Right lobe of liver (tissue), 6 donors: ENCODE measurements at places on chromosomes 6 and 20.

GRCh38 chr20:2101865-2102584, 398 bp downstream of the STK35 start:
- H3K27ac ChIP-seq, result peak overlapping the region; percentile 100
- DNase-seq, result peak; percentile 96
- no peaks in the 10 kb centered on the region for H3K36me3 ChIP-seq
- H3K4me1 ChIP-seq, result no peaks in the 10 kb centered on the region

DNA sequence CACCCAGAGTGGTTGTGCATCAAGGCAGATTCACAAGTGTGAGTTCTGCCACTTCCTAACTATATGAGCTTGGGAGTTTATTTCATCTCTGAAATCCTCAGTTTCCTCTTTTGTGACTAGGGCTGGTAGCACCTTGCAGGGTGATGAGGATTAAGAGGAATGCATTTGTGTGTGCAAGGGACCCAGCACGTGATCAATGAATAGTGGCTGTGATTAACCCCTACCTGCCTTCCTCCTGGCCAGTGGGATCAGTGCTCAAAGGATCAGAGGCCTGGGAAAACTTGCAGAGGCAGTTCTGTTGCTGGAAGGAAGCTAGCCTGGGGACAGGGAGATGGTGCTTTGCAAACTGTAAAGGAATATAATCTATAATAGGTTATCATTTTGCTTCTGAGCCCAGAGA, 7.3 kb downstream of the SDC4 start:
- peaks cover under 1% of the 10 kb centered on the region for H3K36me3 ChIP-seq
- H3K4me1 ChIP-seq, result peaks cover 55% of the 10 kb centered on the region
- peak overlapping the region; percentile 99 for H3K27ac ChIP-seq
- no peaks in the 10 kb centered on the region for H3K27me3 ChIP-seq

DNA sequence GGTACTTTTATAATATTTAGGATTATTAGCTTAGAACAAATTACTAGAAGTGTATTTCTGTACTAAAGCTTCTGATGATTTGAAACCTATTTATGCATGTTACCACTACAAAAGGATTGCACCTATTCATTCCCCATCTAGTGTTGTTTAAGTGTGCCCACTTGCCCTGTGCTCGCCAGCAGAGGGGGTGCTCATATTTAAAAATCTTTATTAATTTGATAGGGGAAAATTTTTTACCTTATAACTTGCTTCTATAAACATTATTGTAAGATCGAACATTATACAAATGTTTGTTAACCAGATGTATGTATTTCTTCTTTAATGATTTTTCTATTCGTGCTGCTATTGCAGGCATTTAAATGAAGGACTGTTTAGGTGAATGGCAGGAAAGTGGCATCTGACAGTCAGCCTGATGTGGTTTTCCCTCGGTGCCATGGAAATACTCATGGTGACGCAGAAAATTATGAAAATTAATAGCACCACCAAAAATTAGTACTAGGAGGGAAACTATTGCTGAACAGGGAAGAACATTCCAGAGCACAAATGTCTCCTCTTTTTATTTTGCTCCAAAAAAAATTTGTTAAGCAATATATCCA, 44.1 kb upstream of the FNDC1 start:
- no peaks in the 10 kb centered on the region for H3K4me1 ChIP-seq
- H3K36me3 ChIP-seq, result no peaks in the 10 kb centered on the region
- no peak for DNase-seq
- no peaks in the 10 kb centered on the region for H3K27me3 ChIP-seq
- no peak overlapping the region for H3K4me3 ChIP-seq

GRCh38 chr6:164164876-164165275, 750.4 kb downstream of the QKI start:
- no peak overlapping the region for H3K27ac ChIP-seq
- no peaks in the 10 kb centered on the region for H3K36me3 ChIP-seq
- no peak overlapping the region for H3K4me3 ChIP-seq
- no peaks in the 10 kb centered on the region for H3K27me3 ChIP-seq
- H3K4me1 ChIP-seq, result no peaks in the 10 kb centered on the region

- H3K4me3 ChIP-seq, result no peak overlapping the region
- no peaks in the 10 kb centered on the region for H3K27me3 ChIP-seq
- no peak overlapping the region for H3K27ac ChIP-seq
- H3K36me3 ChIP-seq, result peaks cover 6% of the 10 kb centered on the region
- DNase-seq, result no peak
- H3K4me1 ChIP-seq, result no peaks in the 10 kb centered on the region
Observed at GRCh38 chr6:126118936-126119335, 132.6 kb downstream of the TRMT11 start.

DNA sequence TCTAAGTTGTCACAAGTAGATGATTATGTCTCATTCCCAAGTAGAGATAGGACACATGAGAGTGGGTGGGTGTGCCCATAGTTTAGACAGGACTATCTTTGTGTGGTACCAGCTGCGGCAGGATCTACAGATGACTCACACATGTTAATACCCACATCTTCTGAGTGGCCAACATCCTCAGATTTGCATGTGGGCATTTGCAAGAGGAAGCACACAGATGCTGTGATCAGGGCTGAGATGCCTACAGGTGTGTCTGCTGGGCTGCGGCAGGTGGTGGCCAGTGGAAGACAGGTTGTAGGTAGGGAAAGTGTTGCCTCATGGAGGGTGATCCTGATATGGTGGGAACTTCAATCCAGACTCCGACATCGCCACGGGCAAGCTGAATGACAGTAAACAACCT, 50.8 kb downstream of the UTRN start:
- no peaks in the 10 kb centered on the region for H3K4me1 ChIP-seq
- DNase-seq, result no peak
- H3K4me3 ChIP-seq, result no peak overlapping the region
- no peaks in the 10 kb centered on the region for H3K36me3 ChIP-seq

DNA sequence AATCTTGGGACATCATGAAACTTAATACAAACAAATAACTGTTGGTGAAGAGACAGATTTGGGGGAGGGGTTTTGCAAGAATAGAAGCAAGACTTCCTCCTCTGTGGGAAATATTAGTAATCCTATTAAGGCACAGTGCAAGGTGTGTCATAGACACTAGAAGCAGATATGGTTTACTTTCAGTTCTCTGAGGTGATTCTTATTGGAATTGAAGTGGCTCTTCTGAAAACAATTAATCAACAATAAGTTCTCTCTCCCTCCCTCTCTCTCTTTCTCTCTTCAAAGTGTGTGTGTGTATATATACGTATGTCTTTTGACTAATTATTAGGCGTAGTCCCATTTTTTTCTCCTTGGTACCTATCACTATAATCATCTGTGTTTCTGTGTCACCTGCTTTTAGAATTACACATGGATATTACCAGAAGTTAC, 99.8 kb downstream of the HIVEP2 start:
- peak overlapping the region; percentile 36 for H3K4me3 ChIP-seq
- no peak for DNase-seq
- no peaks in the 10 kb centered on the region for H3K36me3 ChIP-seq
- peak overlapping the region; percentile 75 for H3K27ac ChIP-seq

GRCh38 chr6:2715737-2716136, 35.0 kb downstream of the MYLK4 start:
- no peaks in the 10 kb centered on the region for H3K27me3 ChIP-seq
- H3K36me3 ChIP-seq, result no peaks in the 10 kb centered on the region
- no peak overlapping the region for H3K27ac ChIP-seq
- DNase-seq, result peak; percentile 66
- H3K4me3 ChIP-seq, result peak overlapping the region; percentile 3

GRCh38 chr20:1087311-1087905, 31.0 kb upstream of the PSMF1 start:
- no peak overlapping the region for H3K27ac ChIP-seq
- no peaks in the 10 kb centered on the region for H3K4me1 ChIP-seq
- no peaks in the 10 kb centered on the region for H3K27me3 ChIP-seq
- no peaks in the 10 kb centered on the region for H3K36me3 ChIP-seq
- H3K4me3 ChIP-seq, result no peak overlapping the region
- no peak for DNase-seq

DNA sequence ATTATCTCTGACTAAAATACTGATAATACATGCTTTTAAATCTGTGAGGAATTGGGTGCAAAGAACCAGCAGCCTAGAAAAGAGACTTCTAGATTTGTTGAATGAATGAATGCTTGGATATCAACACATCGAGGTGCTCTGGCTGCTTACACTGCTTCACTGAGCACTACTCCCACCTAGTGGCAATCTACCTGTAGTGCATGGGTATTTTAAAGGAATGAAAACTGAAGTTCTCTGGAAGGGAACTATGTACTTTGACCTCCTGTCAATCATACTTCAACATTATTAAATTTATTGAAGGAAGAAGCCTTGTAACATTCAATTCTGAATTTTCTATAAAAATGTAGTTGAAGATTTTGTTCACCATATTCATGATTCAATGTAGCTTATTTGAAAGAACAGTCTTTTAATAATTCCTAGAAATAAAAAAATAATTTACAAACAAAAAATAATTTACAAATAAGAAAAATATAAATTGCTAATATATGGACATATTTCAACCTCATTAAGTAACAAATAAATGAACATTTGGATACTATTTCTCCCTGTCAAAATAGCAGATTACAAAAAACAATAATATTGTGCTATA, 111.2 kb upstream of the MMS22L start:
- no peaks in the 10 kb centered on the region for H3K36me3 ChIP-seq
- no peak overlapping the region for H3K4me3 ChIP-seq
- no peak for DNase-seq
- no peak overlapping the region for H3K27ac ChIP-seq
- H3K4me1 ChIP-seq, result no peaks in the 10 kb centered on the region
- no peaks in the 10 kb centered on the region for H3K27me3 ChIP-seq

DNA sequence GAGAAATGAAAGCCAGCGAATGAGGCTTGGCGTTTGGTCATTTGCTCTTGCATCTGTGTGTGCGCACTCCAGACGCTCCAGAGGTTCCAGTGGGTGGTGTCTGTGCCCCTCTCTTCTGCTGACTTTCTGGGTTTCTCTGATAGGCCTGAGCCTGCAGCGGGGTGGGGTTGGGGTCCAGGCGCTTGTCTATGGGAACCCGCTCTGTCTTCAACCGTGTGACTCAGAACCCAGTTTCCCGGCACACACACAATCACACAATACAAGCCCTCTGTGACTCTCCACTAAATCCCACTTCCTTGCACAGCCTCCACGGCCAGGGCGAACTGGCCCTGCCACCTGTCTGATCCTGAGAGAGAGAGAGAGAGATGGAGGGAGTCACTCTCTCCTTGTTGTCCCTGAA, 24.6 kb downstream of the RBM38 start:
- no peaks in the 10 kb centered on the region for H3K36me3 ChIP-seq
- no peak for DNase-seq
- no peak overlapping the region for H3K4me3 ChIP-seq
- no peaks in the 10 kb centered on the region for H3K4me1 ChIP-seq
- H3K27me3 ChIP-seq, result no peaks in the 10 kb centered on the region

DNA sequence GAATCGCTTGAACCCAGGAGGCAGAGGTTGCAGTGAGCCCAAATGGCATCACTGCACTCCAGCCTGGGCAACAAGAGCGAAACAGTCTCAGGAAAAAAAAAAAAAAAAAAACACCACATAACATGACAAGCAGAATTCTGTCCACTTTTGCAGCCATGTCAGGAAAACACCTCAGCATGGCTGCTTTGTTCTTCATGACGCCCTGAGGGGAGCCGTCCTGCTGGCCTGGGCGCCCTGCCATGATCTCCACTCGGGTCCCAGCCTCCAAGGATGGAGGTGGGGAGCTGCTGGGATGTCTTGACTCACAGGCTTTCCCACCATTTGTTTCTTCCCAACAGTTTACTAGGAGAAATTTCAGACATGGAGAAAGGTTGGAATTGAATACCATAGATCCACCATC, 42.2 kb downstream of the SNX9 start:
- no peak overlapping the region for H3K27ac ChIP-seq
- H3K4me1 ChIP-seq, result peaks cover 8% of the 10 kb centered on the region
- no peak for DNase-seq
- peaks cover 5% of the 10 kb centered on the region for H3K36me3 ChIP-seq

GRCh38 chr6:106178900-106179299, 92.8 kb downstream of the PRDM1 start:
- no peaks in the 10 kb centered on the region for H3K4me1 ChIP-seq
- no peak overlapping the region for H3K4me3 ChIP-seq
- H3K27me3 ChIP-seq, result no peaks in the 10 kb centered on the region
- H3K36me3 ChIP-seq, result no peaks in the 10 kb centered on the region

DNA sequence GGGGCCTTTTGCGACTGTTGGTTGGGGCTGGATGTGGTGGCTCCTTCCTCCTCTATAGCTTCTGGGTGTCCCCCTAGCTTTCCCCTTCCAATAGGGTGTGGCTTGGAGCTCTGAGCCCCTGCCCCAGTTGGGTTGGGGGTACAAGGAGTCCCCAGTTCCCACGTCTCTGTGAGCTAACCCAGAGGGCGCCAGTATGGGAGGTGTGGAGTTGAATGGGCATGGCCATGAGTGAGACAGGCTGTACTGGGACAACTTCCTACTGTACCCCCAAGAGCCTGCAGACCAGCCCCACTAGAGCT, 1.2 kb downstream of the C20orf204 start:
- peaks cover 9% of the 10 kb centered on the region for H3K27me3 ChIP-seq
- H3K36me3 ChIP-seq, result no peaks in the 10 kb centered on the region
- no peaks in the 10 kb centered on the region for H3K4me1 ChIP-seq
- H3K4me3 ChIP-seq, result no peak overlapping the region
- no peak for DNase-seq

DNA sequence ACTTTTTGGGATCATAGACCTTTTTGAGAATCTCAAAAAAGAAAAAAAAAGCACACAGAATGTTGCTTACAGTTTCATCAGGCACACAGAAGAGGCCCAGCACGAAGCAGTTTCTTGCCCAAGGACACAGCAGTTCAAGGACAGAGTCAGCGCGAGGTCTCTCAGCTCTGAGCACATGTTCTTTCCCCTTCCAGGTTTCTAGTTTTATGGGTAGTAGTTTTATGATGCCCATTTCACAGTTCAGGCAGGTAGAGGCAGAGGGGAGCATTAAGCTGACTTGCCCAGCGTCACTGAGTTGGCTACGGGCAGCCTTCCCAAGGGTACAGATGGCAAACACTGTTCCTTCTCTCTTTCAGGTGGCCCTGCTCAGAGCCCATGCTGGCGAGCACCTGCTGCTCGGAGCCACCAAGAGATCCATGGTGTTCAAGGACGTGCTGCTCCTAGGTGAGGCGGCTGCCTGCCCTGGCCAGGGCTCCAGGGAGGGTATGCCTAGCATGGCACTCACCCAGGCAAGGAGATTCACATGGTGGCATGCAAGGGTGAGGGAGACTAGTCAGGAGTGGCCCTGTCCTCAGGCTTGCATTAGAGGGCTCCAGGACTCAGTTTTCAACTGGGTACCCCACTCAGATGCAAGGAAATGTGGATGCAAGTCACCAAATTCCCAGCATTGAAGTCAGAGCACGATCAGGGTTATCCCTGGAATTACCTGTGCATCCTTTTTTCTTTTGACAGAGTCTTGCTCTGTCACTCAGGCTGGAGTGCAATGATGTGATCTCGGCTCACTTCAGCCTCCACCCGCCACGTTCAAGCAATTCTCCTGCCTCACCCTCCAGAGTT, 57.4 kb upstream of the TTPAL start:
- H3K27ac ChIP-seq, result peak overlapping the region; percentile 65
- H3K36me3 ChIP-seq, result no peaks in the 10 kb centered on the region
- no peak overlapping the region for H3K4me3 ChIP-seq
- DNase-seq, result no peak
- H3K4me1 ChIP-seq, result no peaks in the 10 kb centered on the region

DNA sequence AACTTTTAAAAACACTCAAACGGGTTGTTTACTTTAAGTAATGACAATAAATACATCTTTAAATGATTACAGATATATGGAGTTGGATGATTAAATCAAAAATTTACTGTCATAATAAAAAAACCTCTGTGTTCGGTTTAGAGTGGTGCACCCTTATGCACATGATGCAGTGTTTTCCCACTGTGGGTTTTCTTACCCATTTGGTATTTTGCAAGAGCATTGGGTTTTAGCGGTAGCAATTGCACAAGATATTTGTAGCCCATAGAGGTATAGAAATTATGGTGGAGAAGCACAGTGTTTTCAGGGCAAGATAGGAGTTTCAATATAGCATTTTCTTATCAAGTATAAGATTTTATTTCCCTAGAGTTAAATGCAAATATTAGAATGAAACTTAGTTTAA, 410.8 kb upstream of the PLCB4 start:
- no peak for DNase-seq
- no peaks in the 10 kb centered on the region for H3K27me3 ChIP-seq
- no peaks in the 10 kb centered on the region for H3K4me1 ChIP-seq
